ENCODE measurements at places on chromosomes 4 and X. TPM values are rescaled to one million over a fixed set of nuclear protein-coding genes. Genes with fewer than 3 reads are reported as not detected.

GRCh38 chrX:40148385-40149285 is 50.9 kb upstream of the BCOR start:
- no peak for DNase-seq

- DNase-seq: no peak
These were observed 69.2 kb downstream of the UCHL1 start for GRCh38 chr4:41325901-41326300.

- DNase-seq: no peak
These were observed 164.9 kb downstream of the DTHD1 start for GRCh38 chr4:36446275-36446674.

DNA sequence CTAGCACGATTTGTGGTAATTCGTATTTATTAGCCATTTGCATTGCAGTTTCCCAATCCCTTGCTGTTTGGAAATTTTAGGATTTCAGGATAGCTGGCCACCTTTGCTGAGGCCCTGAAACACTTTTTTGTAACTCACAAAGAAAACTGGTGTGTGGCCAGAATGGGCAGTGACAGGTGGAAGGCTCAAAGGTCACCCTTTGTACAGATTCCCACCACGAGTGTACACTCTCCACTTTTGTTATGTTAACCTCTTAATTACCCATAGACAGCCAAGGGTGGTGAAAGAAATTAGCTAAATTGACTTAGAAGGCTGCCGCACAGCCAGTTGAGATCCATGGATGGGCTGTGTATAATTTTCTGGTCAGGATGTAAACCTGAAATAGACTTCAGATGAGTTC is 109.7 kb upstream of the ARX start:
- DNase-seq: no peak

- DNase-seq: no peak
These were observed 90.4 kb downstream of the COL4A6 start for GRCh38 chrX:108347800-108348199.

DNA sequence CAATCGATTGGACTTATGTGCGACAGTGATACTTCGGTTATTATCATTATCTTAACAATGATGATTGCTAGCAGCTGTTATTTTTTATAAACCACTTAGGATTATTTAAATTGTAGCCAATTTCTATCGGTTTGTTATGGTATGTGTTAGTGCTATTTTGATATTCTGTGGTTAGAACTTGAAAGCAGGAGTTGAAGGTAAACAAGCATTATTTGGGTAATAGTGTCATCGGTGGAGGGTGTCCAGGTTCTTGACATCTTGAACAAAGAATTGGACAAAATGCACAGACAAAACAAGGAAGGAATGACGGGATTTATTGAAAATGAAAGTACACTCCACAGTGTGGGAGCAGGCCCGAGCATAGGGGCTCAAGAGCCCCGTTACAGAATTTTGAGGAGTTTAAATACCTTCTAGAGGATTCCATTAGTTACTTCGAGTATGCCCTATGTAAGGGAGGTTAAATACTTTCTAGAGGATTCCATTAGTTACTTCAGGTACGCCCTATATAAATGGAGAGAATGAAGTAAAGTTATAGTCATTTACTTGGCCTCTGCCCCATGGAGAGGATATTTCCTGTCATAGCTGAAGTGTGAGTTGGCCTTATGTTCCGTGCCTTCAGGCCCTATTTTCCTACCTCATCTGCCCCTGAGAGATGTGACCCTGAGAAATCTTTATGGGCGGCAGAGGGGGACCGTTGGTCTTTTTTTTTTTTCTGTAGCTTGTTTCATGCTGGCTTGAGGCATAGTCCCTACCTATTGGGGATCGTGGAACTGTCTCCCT is 13.1 kb downstream of the MOB1B start:
- DNase-seq: no peak

DNA sequence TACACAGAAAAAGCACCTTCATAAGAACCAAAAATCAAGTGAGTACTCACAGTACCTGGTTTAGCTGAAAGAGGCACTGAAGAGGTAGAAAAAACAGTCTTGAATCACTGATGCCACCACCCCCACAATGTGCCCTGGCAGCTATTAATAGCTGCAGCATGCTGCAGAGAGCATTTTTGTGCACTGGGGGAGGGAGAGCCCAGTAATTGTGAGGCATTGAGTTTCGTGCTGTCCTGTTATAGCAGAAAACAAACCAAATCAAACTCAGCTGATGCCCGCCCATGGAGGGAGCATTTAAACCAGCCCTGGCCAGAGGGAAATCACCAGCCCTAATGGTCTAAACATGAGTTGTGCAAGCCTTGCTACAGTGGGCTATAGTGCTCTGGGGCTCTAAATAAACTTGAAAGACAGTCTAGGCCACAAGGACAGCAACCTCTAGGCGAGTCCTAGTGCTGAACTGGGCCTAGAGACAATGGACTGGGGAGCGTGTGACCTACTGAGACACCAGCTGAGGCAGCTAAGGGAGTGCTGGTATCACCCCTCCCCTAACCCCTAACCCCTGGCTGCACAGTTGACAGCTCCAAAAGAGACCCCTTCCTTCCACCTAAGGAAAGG is 106.3 kb upstream of the TMLHE start:
- DNase-seq: peak; percentile 27

- DNase-seq: no peak
These were observed 508.7 kb upstream of the FMR1 start for GRCh38 chrX:147403040-147403439.

DNA sequence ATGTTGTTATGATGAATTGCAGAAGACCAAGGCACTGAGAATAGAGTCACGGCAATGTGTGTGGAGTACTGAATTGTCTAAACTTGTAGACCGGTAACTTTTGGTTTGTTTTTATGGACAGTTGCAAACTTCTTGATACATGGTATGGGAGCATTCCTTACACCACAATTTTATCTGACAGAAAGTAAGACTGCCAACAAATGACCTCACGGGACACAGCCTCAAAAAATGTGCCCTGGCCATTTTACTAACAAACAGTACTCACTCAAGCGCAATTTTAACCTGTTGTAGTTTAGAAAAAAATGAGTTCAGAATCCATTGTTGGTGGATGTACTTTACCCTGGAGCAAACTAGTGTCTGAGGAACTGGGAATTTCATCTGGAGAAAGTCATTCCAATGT is 321.2 kb downstream of the CAMK2D start:
- DNase-seq: no peak

- DNase-seq: no peak
These were observed 37.1 kb upstream of the STIM2 start for GRCh38 chr4:26823583-26823982.

DNA sequence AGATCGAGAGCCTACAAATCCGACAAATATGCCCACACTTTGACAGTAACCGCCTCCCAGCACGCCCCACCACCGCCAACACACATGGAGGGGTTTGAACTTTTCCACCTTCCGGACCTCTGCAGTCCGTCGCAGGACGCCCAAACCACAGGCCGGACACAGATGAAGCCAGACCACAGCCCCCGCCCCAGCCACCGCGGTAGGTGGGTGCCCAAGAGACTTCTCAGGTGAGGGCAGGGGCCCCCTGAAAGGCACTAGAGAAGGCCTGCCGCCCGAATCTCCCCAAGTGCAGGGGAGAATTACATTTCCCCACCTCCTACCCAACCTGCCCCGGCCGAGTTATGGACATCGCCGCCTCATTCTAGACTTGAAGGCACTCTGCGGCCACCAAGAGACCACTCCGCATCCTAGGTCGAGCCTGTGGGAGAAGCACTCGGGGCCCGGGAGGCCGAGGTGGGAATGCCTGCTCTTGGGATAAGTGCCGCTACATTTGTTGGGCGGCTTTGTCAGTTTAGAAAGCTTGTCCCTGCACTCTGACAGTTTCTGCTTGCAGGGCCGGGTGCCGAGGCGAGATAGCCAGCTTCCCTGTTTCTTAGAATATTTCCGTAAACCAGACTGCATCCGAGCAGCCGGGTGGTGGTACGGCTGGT is 21.5 kb downstream of the HAND2 start:
- DNase-seq: no peak

- DNase-seq: no peak
These were observed 141.8 kb downstream of the TSPAN5 start for GRCh38 chr4:98516441-98517217.

- peak; percentile 82 for DNase-seq
These were observed 1.8 kb downstream of the ABCD1 start for GRCh38 chrX:153726286-153727122.

- no peak for DNase-seq
These were observed 126.3 kb upstream of the EMCN start for GRCh38 chr4:100644150-100644549.

Gene TCEAL6
- total RNA-seq: not detected

Gene F11
- total RNA-seq: not detected

Gene GYPE
- 0.24 TPM for total RNA-seq

Gene ARHGEF38
- total RNA-seq: not detected

Gene ESX1
- total RNA-seq: not detected

Gene CXCL11
- not detected for total RNA-seq

Gene GAGE13
- not detected for total RNA-seq

All from Right ventricle myocardium inferior (tissue), 1 donor.